ENCODE measurements at places on chromosomes 5 and 9.
A peak's percentile ranks its signal among the peaks of the same experiment; 100 is the strongest.

GRCh38 chr9:106111039-106111730 lies 416.8 kb downstream of the TMEM38B start:
- DNase-seq = no peak

- no peak for DNase-seq
These were observed 270.4 kb upstream of the TUT7 start for GRCh38 chr9:86624630-86625029.

- peak; percentile 89 for DNase-seq
These were observed 219.8 kb downstream of the ARL15 start for GRCh38 chr5:54090495-54091120.

DNA sequence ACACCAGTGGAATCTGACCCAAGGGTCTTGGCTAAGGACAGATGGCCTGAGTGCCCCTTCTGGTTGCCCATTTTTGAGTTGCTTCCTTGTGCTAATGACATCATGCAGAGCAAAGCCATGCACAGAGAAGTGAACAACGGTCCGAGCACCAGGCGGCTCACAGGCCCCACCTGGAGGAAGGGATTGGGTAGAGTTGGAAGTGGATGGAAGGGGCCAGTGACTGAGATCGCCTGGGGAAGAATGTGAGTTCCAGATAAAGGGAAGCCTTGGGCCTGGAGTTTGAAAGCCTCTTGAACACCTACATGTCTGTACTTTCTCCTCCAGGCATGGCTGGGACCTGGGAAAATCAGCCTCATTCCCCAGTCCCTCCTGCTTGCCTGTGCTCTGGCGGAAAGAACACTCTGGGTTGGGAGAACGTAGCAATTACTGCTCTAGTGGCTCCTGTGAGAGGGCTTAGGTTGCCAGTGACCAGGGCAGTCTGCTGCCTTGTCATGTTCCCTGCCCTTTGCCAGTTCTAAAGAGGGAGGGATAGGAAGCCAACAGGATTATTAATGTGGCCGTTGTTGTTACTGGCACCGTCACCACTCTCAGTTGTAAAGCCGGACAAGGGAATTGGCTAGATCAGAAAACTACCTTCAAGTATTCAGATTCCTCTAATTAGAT lies 62.5 kb upstream of the PTPN3 start:
- DNase-seq = no peak

GRCh38 chr5:71786337-71787055 lies 67.4 kb downstream of the CARTPT start:
- DNase-seq = no peak

GRCh38 chr9:111938427-111938800 lies 41.8 kb downstream of the UGCG start:
- DNase-seq = no peak

GRCh38 chr9:98861781-98862504 lies 54.5 kb downstream of the GALNT12 start:
- peak; percentile 82 for DNase-seq

- DNase-seq = peak; percentile 38
These were observed 1858.6 kb upstream of the CDH9 start for GRCh38 chr5:28896949-28897348.

DNA sequence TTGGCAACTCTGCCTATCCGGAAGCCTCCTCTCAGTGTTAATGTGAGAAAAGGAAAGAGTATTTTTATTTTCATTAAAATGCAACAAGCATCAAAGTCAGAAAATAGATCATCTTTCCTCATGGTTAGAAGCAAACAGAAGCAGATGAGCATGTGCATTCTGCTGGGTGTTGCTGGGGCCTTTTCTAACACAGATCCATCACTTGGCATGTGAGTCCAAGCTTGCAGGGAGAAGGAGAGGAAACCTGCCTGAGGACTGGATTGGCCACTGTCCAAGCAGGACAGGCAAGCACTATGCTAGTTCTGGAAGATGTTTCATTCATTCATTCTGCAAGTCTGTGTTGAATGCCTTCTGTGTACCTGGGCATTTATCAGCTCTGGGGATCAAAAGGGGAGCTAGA lies 348.7 kb upstream of the PCSK5 start:
- no peak for DNase-seq

GRCh38 chr5:125603321-125603720 lies 819.9 kb upstream of the GRAMD2B start:
- peak; percentile 28 for DNase-seq

- DNase-seq = no peak
These were observed 477.0 kb downstream of the CCDC171 start for GRCh38 chr9:16029796-16030363.

- DNase-seq = no peak
These were observed 1.6 kb upstream of the SMIM15 start for GRCh38 chr5:61163905-61164304.

DNA sequence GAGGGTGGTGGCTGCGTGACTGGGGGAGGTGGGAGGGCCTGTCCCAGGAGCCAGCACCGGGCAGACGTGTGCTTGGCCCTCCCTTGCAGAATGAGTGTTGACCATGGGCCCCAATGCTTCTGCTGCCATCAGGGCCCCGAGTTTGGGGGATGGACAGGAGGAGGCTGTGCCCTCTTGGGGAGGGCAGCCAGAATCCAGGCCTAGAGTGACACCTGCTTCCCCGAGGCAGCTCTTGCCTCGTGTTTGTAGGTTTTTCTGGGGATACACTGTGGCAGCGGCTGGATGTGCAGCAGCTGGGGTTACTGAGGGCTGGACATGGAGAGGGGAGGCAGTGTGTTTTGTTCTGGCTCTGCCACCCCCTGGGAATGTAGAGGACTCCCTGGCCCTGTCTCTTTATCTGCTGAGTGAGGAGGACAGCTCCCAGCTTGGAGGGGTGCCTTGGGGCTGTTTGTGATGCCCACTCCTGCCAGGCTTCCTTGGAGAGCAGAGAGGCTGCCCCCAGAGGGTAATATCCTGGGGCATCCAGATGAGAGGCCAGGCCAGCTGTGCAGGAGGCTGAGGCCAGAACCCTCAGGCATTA lies 22.7 kb downstream of the WNK2 start:
- no peak for DNase-seq

GRCh38 chr9:136351252-136351800 lies 12.2 kb downstream of the DNLZ start:
- DNase-seq = no peak

Data from adipocyte (in vitro differentiated cells).